ENCODE measurements at places on chromosomes 7 and 10. TPM values are rescaled to one million over a fixed set of nuclear protein-coding genes. Genes with fewer than 3 reads are reported as not detected.

Gene RAMP3
- not detected for polyA plus RNA-seq

Gene ABCB4
- polyA plus RNA-seq, result 0.01 TPM

Gene ZPBP
- not detected for polyA plus RNA-seq

Gene BTBD16
- 0.55 TPM for polyA plus RNA-seq

Gene CXCL12
- polyA plus RNA-seq, result not detected

Gene NUDT1
- polyA plus RNA-seq, result 118 TPM

Gene ANXA8L1
- 156 TPM for polyA plus RNA-seq

Gene HABP2
- polyA plus RNA-seq, result not detected

Gene UNC5B
- 0.28 TPM for polyA plus RNA-seq

Gene CRHR2
- polyA plus RNA-seq, result not detected

GRCh38 chr10:1570416-1571051 is 166.8 kb downstream of the ADARB2 start:
- no peak for DNase-seq

DNA sequence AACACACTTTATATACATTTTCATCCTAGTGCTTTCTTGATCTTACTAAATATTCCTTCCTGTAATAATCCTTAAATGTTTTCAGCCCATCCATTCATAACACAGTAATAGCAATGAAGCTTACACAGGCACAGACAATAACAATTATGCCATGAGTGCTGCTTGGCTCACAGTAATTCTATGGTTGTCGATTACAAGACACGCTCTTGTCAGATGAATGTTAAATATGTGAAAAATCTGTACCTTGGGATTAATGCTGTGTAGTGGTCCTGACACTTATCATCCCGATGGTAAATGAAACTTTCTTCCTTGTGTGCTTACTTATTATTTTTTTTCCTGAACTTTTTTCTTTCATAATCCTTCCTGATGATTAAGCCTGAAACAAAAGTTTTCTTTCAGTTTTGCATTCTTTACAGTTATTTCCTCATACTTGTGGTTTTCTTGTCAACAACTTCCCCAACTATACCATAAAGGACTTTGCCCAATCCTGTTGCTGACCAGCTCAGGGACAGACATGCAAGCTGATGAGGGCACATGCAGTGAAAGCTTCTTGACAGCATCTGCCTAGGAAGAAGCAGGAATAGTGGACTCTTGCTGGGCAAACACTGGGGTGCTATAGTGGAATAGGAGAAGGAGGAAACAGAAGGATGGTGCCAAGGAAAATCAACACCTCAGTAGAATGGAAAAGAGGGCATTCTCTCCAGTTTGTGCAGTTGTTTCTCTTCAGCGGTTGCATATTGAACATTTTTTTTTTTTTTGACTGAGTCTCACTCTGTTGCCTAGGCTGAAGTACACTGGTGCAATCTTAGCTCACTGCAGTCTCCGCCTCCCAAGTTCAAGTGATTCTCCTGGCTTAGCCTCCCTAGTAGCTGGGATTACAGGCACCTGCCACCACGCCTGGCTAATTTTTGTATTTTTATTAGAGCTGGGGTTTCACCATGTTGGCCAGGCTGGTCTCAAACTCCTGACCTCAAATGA is 6.7 kb upstream of the MGAM2 start:
- peak; percentile 70 for DNase-seq

DNA sequence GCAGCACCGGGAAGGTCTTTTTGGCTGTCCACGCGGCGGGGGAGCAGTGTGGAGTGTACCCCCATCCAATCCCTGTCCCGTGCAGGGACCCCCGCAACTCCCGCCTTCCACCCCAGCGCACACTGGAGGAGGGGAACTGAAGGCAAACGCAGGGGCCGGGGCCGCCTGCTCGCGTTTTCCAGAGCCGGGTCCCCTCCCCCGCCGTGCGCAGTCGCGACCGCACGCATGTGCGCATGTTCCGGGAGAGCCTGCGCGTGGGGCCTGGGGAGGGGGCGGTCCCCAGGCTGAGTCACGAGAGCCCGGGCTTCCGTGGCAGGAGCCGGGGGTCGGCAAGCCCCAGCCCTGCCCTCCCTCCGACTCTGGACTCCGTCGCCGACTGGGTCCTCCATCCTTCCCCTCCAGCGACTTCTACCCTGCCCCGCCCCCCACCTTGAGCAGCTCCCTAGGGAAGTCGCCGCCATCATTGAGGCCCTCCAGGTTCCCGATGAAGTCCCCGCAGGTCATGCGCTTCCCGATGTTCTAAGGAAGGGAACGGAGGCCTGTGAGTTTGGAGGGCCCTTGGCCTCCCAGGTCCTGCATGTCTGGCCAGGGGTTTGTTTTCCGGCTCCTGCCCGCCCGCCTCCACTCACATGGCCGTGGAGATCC is 8.0 kb downstream of the PSD start:
- DNase-seq, result no peak

- no peak for DNase-seq
Measured at GRCh38 chr10:123864923-123865322, 26.7 kb downstream of the CPXM2 start.

GRCh38 chr10:30437031-30437841 is 3.3 kb downstream of the MAP3K8 start:
- no peak for DNase-seq

DNA sequence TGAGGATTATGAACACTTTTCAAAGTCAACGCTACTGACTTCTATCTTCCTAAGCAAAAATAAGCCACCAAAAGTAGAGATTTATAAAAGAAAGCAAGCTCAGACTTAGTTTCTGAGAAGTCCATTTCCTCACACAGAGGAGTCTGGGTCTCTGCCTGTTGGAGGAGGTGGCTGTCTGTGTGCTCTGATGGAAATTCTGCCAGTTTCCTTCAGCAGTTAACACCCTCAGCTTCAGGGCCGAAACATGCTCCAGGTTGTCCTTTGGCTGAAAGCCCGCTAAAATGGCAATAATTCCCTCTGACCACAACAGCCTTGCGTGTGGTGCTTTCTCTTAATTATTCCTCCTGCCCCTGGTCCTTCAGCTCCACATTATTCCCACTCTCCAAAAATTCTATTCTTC is 127.8 kb upstream of the LAMB4 start:
- DNase-seq, result no peak

DNA sequence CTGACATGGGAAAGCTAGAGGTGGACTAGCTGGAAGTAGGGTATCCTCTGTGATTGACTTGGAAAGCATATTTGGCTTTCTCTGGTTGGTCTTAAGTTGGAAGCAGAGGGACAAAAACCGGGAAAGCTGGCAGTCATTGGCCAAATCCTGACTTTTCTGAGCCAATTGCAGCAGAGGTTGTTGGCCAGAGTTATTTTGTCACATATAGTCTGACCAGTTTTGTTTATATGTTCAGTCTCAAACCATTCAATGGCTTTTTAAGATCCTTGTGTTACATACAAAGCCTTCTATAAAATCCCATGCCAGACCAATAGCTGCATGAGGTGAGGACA is 6.3 kb downstream of the CFAP69 start:
- DNase-seq, result no peak

GRCh38 chr10:74816824-74817498 is 9.4 kb upstream of the KAT6B start:
- DNase-seq, result no peak

GRCh38 chr7:83486536-83486935 is 162.4 kb downstream of the SEMA3E start:
- peak; percentile 85 for DNase-seq

DNA sequence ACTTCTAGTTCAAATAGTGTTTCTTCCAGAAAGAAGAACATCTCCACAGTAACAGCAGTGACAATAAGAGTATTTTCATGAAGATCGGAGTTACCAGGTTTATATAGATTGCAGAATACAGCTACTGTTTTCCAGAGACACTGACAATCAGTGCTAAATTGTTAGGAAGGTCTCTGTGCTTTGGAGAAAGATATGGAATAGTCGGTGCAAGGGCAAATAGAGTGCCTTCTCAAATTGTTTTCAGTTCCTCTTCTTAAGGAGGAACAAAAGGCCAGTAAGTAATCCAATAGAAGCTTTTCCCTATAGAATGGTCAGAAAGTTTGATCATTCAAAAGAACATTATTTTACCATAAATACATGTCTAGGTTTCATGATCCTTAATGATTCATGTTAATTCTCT is 2.6 kb upstream of the KIAA1217 start:
- DNase-seq, result no peak

- DNase-seq, result no peak
Measured at GRCh38 chr10:77125231-77125630, 512.4 kb downstream of the KCNMA1 start.

DNA sequence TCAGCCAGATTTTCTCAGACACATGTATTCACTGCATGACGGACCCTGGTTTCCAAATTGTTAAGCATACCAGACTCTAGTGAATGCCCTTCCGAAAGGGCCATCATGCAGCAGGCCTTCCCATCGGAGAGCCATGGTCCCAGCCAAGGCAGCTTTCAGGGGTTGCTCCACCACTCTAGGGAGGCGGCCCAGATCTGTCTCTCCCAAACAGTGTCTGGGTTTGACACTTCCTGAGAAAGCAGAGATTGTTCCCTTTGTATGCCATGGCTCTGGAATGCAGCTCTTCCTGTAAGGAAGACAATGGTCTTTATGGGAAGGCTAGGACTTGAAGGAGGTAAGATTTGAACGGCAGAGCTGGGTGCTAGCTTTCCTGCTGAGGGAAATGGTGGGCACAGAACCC is 178.8 kb upstream of the BMPER start:
- no peak for DNase-seq

DNA sequence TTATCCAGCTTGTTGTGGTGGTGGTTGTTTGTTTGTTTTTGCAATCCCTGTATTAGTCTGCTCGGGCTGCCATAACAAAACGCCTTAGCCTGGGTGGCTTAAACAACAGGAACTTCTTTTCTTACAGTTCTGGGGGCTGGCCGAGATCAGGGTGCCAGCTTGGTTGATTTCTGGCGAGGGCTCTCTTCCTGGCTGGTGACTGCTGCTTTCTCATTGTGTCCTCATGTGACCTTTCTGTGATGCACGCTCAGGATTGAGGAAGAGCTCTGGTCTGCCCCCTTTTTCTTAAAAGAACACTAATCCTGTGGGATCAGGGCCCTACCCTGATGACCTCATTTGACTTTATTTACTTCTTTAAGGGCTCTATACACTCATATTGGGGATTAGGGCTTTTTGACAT is 107.1 kb upstream of the NRP1 start:
- DNase-seq, result no peak

DNA sequence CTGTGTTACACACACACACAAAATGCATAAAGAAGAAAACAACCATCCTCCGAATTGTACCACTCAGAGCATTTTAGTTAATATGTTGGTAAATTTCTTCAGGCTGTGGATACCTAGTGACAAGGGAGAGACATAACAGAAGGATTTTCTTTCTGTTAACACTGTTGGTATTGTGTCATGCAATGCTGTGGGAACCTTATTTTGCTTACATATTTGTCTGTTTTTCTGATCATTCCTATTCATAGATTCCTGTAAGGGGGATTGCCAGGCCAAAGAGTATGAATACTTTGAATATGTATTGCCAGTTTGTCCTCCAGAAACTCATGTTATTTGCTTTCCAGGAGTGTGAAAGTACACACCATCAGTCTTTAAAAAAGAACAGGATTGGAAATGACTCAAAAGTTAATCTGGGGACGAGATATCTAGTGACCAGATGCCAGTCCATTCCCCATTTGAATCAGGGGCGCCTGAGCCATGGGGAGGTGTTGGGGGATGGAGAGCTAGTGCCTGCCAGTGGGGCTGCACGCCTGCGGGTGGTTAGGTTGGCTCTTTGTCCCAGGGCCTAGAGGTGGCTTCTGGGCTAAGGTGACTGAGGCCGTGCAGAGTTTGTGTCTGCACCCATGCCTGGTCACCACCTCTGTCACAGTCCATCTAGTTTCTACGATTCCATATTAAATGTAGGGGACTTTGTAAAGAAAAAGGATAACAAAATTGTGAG is 142.0 kb downstream of the PTPN20 start:
- no peak for DNase-seq

- peak; percentile 17 for DNase-seq
Measured at GRCh38 chr10:52706332-52707070, 66.1 kb downstream of the MBL2 start.

- no peak for DNase-seq
Measured at GRCh38 chr7:113805976-113806375, 112.8 kb downstream of the PPP1R3A start.

DNA sequence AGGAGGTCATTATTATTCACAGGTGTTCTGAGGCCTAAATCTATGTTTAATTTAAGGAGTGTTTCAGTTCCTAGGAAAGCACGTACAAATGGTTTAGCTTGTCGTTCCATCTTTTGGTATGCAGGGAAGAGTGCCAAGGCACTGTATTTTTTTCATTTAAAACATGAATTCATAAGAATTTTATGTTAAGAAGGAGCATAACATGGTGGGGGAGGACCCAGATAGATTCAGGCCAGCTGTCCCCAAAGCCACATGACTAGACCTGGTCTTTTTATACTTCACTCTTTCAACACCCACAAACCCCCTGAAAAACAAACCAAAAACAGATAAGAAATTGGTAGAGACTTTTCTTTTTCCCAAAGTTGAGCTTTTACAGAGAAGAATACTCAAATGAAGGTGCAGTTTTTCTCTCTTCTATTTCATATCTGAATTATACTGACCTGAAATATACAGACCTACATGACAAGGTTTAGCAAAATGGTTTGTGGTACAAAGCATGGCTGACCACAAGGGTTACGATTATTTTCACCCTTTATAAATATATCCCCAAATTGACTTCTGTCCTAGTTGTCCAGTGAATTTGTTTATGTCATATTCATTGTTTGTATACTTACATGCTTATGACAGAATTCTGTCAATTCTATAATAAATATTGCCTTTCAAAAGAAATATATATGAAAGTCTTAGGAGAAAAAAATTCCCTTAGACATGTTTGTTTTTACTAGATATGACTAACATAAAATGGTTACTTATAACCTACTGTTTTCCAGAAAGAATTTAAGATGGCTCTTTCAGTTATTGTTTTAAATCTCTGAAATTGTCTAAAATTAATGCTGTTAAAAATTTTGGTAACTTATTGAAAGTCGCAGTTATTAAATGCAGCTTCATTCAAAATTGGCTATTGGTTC is 71.3 kb downstream of the AP3M1 start:
- peak; percentile 25 for DNase-seq

GRCh38 chr10:57314046-57314445 is 953.0 kb upstream of the ZWINT start:
- no peak for DNase-seq

GRCh38 chr10:118971876-118972275 is 57.6 kb upstream of the NANOS1 start:
- DNase-seq, result no peak

All from foreskin keratinocyte (primary cell).